ENCODE measurements at places on chromosomes 3 and 15.

DNA sequence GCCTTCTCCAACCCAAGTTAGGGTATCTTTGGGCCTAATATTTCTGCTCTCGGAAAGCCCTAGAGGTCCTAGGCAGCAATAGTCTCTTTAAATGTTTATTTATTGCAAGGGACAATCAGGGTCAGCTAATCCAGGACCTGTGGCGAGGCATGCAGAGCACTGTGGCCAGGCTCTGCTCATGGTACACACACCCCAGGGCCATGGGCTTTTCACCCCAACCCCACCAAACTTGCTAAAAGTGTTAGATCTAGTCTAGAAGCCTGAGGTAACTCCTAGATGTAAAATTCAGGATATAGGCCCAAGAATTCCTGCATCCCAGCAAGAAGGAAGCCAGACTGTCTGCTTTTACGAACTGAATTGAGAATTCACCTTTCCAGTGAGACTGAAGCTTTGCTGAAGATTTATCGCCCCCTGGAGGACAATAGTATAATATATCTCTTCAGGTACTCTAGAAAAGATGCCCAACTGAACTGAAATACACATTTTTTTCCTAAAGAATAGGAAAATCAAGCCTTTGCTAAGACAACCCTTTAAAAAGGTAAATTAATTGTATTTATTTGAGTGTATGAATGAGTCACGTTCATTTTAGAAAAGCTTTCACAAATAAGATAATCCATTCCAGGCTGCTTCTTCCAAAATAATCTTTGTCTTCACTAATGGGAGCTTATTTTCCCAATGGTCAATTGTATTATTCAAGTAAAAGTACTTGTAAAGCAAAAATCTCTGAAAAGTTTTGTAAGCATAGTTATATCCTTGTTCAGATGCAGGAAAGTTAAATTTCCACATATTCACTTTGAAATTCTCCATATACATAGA lies 89.8 kb downstream of the LRRC3B start:
- peak; percentile 14 for DNase-seq

DNA sequence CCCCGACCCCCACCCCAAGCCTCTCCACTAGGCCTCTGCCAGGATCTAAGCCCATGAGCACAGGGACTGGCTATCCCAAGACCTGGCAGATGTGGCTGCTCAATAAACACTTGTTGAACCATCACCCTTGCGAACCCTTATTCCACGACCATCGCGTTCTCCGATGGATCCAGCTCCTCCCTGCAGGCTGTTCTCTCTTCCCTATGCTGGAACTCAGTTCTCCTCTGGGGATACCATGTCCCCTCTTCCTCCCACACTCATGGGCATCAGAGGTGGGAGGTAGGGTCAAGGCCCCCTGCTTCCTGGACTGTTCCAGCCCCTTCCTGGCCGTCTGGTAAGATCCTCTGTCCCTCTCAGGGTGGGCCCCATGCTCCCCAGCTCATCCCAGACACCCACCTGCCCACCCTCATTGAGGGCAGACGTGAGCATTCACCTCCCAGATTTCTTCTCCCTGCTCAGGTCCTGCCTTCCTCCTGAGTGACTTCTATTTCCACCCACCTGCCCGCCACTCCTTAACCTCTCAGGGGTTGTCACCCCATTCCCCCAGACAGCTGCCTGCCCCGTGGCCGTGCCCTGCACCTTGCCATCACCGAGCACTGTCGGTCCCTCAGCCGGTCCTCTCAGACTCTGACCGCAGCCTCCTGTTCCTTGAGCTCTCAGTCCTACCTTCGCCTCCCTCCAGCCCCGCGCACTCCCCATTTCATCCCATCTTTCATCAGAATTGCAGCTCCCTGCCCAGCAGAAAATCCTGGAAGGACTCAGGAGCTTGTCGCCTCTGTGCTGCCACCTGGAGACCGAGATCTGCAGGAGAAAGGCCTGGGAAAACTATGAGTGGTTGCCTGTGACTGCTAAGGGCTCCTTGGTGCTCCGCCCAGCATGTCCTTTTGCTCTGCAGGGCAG lies 42.0 kb downstream of the PML start:
- no peak for DNase-seq

DNA sequence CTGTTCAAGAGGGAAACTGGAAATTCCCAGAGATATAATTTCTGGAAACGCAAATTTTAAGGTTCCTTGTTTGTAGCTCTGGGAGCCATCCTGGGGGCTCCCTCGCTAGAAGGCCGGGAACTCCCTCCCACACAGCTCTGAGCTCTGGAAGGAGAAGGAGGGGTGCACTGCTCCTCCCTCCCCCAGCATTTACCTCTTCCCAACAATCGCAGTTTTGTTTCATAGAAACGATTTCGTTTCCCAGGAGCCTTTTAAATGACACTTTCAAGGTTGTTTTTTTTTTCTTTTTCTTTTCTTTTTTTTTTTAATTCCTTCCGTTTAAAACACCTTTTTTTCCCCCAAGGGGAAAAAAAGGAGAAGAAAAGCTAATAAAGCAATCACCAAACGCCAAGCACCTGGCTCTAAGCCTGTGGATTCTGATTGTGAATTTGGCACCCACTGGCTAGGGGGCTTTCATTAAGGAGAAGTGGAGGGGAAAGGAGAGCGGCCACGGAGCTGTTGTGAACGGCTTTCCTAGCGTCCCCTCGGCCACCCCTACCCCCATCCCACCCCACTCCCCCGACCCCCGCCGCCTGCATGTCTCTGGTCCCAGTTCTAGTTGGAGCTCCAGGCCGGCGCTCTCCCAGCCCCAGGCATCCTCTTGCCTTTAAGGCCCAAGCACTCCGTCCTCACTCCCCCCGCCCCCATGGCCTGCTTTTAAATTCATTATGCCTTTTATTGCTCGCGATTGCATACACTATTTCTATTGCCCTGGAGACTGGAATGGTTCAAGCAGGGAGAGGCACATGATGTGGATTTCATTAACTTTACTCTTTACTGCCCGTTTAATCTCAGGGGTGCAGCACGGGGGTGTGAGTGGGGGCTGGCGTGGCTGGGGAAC lies 13.6 kb upstream of the CCDC33 start:
- DNase-seq: no peak

DNA sequence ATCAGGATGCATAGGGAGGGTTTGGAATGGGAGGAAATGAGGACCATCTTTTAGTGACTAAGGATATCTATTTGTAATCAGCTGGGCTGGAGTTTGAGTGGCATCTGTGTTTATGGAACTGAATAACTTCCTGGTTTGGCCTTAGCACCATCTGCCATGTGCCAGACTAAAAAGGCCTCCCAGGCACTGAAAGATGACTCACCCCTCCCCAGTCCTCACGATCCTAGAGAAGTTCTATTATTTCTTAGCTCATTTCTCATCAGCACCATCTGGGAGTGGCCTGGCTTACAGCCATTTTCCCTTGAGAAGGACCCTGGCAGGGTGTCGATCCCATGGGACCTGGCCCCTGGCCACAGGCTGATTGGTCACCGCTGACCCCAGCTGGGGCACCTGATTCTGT lies 23.9 kb upstream of the CTXND1 start:
- no peak for DNase-seq

DNA sequence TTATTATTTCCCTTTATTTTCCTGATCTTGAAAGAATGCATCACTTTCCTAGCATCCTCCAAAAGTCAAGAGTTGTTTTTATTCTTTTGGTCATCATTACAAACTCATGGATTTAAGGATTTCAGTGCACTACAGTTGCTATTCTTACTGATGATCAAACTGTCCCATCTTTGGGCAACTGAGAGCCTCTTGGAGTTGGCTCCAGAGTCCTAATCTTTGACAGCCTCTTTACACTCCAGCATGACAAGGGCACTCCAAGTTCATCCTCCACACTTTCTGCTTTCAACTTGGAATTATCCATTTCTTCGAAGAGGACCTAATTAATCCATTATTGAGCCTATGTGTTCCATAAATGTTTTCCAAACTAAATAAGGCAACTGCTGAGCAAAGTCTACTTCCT lies 5.7 kb downstream of the UACA start:
- DNase-seq: no peak

DNA sequence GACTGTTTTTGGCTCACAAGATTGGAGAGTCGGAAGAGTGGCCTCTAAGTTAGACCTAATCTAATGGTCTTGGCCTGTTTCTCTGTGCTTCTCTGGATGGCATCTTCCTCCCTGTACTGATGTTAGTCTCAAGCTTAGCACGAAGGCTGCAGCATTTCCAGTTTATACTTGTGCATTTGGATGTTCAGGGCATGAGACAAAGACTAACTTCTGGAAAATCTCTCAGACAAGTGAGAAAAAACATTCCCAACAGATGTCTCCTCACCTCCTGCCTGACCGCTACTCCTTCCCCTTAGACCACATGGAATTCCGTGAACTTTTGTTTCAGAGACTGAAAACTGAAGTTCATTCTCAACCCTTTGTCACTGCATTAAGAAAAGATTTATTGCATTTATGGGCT lies 410.8 kb upstream of the MCTP2 start:
- DNase-seq: no peak

GRCh38 chr3:154428286-154429206 lies 1.4 kb downstream of the GPR149 start:
- no peak for DNase-seq

DNA sequence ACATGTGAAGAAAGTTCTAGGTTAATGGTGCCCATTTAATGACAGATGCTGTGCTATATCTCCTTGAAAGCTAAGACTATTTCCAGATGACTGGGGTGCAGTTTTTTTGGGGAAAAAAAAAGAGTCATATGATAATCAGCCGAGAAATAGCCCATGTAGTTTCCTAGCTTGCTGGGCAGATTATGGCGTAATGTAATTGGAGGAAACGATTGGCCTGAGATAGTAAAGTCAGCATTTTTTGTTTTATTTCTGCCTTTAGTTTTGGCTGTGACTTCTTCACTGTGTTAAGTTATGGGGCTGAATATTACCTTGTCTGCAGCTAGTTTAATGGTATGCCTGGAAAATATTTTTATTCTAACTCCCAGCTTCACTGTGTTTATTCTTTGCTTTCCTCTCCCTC lies 24.0 kb downstream of the PDHB start:
- DNase-seq: no peak

- no peak for DNase-seq
These were observed 51.6 kb downstream of the LIPC start for GRCh38 chr15:58483376-58483775.

GRCh38 chr3:50435371-50436113 lies 67.9 kb downstream of the CACNA2D2 start:
- DNase-seq: no peak

GRCh38 chr15:64944961-64945360 lies 33.3 kb downstream of the ANKDD1A start:
- no peak for DNase-seq

- no peak for DNase-seq
These were observed 2.2 kb upstream of the ITIH3 start for GRCh38 chr3:52792413-52792812.
